ENCODE measurements at places on chromosomes 2 and 18. TPM values are rescaled to one million over a fixed set of nuclear protein-coding genes. Genes with fewer than 3 reads are reported as not detected.

TMBIM1 gene
- total RNA-seq = 339 TPM

REG1A gene
- not detected for total RNA-seq

SULT1C4 gene
- total RNA-seq = 0.26 TPM

UBXN2A gene
- 19.5 TPM for total RNA-seq

SCTR gene
- not detected for total RNA-seq

IL36A gene
- not detected for total RNA-seq

RAB6C gene
- not detected for total RNA-seq

CRYBA2 gene
- total RNA-seq = not detected

LRATD1 gene
- under 0.01 TPM for total RNA-seq

ZNF396 gene
- 4.5 TPM for total RNA-seq

RNF103 gene
- total RNA-seq = 40.9 TPM

PROC gene
- total RNA-seq = not detected

TMEFF2 gene
- total RNA-seq = not detected

CLEC4F gene
- total RNA-seq = not detected

HS1BP3 gene
- total RNA-seq = 31.6 TPM

SMC6 gene
- total RNA-seq = 31.2 TPM

HOXD4 gene
- 1.6 TPM for total RNA-seq

UGT1A5 gene
- total RNA-seq = not detected

CXCR2 gene
- total RNA-seq = not detected

RAB31 gene
- total RNA-seq = 68.9 TPM

GCA gene
- total RNA-seq = 6.4 TPM

TCF23 gene
- under 0.01 TPM for total RNA-seq

RAD51AP2 gene
- not detected for total RNA-seq

TMEM131 gene
- total RNA-seq = 39.5 TPM

ARMC9 gene
- total RNA-seq = 53.9 TPM

PRKAG3 gene
- total RNA-seq = 0.11 TPM

SCN9A gene
- not detected for total RNA-seq

ABCB6 gene
- total RNA-seq = 26.9 TPM

CDK15 gene
- total RNA-seq = 0.11 TPM

SP9 gene
- total RNA-seq = not detected

IGFBP2 gene
- 13.5 TPM for total RNA-seq

ANKRD53 gene
- total RNA-seq = 0.39 TPM

ZDBF2 gene
- 20.9 TPM for total RNA-seq

ALPI gene
- total RNA-seq = not detected

QPCT gene
- total RNA-seq = 17.5 TPM

TRAF3IP1 gene
- 10.3 TPM for total RNA-seq

MEP1B gene
- total RNA-seq = not detected

CCDC150 gene
- total RNA-seq = 4.3 TPM

PROKR1 gene
- 0.11 TPM for total RNA-seq

TSN gene
- total RNA-seq = 66.2 TPM

SLC16A14 gene
- 2.3 TPM for total RNA-seq

TUBA3E gene
- not detected for total RNA-seq

SERPINB11 gene
- not detected for total RNA-seq

ELOA2 gene
- not detected for total RNA-seq

WDSUB1 gene
- 10.1 TPM for total RNA-seq

PLGLB2 gene
- total RNA-seq = 2.6 TPM

DSG2 gene
- 5.4 TPM for total RNA-seq

Data from articular chondrocyte of knee joint (primary cell).